Right lobe of liver (tissue), 6 donors: ENCODE measurements at places on chromosomes 1 and 21. TPM values are rescaled to one million over a fixed set of nuclear protein-coding genes. Genes with fewer than 3 reads are reported as not detected.

The NDC1 gene
- 4.3 TPM for total RNA-seq

The LYSMD1 gene
- 4.5 TPM for total RNA-seq

The CHIT1 gene
- total RNA-seq, result not detected

The LCE1F gene
- not detected for total RNA-seq

The OLIG2 gene
- not detected for total RNA-seq

The PCNX2 gene
- 0.93 TPM for total RNA-seq

The LORICRIN gene
- total RNA-seq, result not detected

DNA sequence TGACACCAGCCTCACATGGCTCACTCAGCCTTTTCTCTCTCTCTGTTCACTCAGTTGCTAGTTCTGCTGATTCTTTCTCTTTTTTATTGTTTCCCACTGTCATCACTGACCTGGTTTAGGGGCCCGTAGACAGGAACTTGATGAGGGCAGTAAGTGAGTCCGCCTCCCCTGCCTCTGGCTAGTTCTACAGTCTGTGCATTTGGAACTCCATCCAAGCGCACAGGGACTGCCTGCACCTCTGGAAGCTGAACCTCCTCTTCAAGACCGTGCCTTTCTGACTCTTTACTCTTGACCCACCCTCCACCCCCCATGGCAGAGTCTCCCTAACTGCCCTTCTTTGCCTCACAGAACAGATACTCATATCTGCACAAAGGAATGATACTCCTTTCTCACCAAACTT is 4.2 kb downstream of the TENT5C start:
- peak; percentile 28 for DNase-seq
- H3K36me3 ChIP-seq, result no peaks in the 10 kb centered on the region
- no peak overlapping the region for H3K27ac ChIP-seq
- H3K4me3 ChIP-seq, result no peak overlapping the region

DNA sequence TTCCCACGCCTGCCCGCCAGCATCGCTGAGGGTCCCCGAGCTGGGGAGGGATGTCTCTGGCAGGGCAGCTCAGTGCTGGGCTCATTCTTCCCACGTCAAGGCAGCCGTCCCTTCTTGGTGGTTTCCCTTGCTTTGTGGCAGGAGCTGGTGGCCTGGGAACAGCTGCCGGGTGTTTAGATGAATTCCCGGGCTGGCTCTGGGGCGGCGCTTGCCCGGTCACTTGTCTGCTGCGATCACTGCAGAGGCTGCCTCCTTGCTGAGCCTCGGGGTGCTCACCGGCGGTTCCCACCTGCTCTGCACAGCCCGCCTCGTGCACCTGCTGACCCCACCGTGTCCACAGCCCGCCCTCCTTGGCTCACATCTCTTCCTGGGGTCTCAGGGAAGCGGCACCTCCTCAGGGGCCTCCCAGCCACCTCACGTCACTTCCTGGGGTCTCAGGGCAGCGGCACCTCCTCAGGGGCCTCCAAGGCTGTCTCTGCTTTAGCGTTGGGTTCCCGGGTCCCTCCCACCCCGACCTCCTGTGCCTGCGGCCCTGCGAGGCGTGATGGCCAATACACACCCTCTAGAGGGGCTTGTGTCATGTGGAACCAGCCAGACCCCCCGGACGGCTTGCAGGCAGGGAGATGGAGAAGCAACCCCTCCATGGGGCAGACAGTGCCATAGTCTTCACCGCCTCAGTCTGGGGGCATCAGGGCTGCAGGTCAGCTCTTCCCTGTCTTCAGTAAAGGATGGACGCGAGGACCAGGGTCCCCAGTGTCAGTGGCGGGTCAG is 13.5 kb downstream of the COL18A1 start:
- no peaks in the 10 kb centered on the region for H3K4me1 ChIP-seq
- peak; percentile 46 for DNase-seq
- no peaks in the 10 kb centered on the region for H3K27me3 ChIP-seq
- H3K27ac ChIP-seq, result no peak overlapping the region
- H3K36me3 ChIP-seq, result no peaks in the 10 kb centered on the region

DNA sequence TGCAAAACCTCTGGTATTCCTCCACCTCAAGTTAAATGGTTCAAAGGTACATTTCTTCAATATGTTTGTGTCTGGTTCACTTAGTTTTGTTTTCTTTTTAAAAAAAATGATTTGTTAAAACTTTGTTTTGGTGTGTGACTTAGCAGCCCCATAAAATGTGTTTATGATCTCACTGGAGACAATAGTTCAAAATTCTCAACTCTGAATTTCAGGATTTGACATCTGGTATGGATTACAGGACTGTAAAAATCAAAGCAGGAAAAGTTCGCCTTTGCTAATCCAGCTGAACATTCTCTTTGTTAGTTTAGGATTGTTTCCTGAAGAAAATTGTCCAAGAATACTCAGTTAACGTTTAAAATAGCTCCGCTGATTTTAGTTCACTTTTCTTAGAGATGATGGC is 231.7 kb downstream of the HMCN1 start:
- H3K4me1 ChIP-seq, result no peaks in the 10 kb centered on the region
- no peak overlapping the region for H3K27ac ChIP-seq
- H3K36me3 ChIP-seq, result no peaks in the 10 kb centered on the region
- no peak overlapping the region for H3K4me3 ChIP-seq
- no peaks in the 10 kb centered on the region for H3K27me3 ChIP-seq

DNA sequence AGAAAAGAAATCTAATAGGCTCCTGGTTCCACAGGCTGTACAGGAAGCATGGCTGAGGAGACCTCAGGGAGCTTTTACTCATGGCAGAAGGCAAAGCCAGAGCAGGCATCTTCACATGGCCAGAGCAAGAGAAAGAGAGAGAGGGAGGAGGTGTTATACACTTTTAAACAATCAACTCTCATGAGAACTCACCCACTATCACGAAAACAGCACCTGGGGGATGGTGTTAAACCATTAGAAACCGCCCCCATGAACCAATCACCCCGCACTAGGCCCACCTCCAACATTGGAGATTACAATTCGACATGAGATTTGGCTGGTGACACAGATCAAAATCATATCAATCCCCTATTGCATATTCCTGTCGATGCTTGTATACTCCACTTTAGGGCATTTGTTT is 93.5 kb downstream of the MRPL39 start:
- no peak overlapping the region for H3K27ac ChIP-seq
- no peaks in the 10 kb centered on the region for H3K27me3 ChIP-seq
- no peak for DNase-seq

DNA sequence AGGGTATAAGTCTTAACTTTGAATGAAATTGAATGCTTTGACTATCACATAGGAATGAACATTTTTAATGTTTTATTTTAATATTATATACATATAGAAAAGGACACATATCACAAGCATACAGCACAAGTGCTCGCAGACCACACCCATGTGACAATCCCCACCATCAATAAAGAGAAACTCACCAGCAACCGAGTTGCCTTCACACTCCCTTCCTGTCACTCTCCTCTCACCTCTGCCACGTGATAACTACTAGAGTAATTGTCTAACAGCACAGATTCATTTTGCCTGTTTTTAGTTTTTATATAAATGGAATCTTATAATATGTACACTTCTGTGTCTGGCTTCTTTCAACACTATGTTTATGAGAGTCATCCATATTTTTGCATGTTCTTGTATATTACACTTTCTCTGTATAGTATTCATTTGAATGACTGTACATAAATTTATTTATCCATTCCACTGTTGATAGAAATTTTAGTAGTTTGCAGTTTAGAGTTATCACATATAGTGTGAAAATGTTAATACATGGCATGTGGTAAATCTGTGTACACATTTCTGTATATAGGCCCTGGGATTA is 304.9 kb upstream of the DUSP10 start:
- H3K27me3 ChIP-seq, result no peaks in the 10 kb centered on the region
- H3K4me3 ChIP-seq, result no peak overlapping the region
- DNase-seq, result no peak
- no peaks in the 10 kb centered on the region for H3K36me3 ChIP-seq
- no peaks in the 10 kb centered on the region for H3K4me1 ChIP-seq
- H3K27ac ChIP-seq, result no peak overlapping the region

GRCh38 chr1:111487133-111487532 is 13.3 kb downstream of the C1orf162 start:
- no peaks in the 10 kb centered on the region for H3K27me3 ChIP-seq
- H3K36me3 ChIP-seq, result no peaks in the 10 kb centered on the region
- no peak overlapping the region for H3K27ac ChIP-seq
- H3K4me3 ChIP-seq, result no peak overlapping the region
- no peaks in the 10 kb centered on the region for H3K4me1 ChIP-seq
- no peak for DNase-seq

DNA sequence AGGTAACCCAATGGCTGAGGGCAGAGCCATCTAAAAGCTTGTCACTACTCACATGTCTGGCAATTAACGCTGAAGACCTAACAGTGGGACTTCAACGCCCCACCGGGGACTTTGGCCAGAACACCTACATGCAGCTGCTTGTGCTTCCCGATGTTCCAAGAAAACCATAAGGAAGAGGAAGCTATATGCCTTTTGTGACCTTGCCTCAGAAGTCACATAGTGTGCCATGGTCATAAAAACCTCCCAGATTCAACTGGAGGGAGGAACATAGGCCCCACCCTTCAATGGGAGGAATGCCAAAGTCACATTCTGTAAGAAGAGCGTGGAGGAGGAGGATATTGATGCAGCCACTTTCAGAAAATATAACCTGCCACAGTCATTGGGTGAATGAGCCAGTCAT is 147.8 kb upstream of the MAGI3 start:
- H3K4me1 ChIP-seq, result no peaks in the 10 kb centered on the region
- H3K36me3 ChIP-seq, result no peaks in the 10 kb centered on the region
- DNase-seq, result no peak
- no peak overlapping the region for H3K4me3 ChIP-seq
- H3K27ac ChIP-seq, result no peak overlapping the region

DNA sequence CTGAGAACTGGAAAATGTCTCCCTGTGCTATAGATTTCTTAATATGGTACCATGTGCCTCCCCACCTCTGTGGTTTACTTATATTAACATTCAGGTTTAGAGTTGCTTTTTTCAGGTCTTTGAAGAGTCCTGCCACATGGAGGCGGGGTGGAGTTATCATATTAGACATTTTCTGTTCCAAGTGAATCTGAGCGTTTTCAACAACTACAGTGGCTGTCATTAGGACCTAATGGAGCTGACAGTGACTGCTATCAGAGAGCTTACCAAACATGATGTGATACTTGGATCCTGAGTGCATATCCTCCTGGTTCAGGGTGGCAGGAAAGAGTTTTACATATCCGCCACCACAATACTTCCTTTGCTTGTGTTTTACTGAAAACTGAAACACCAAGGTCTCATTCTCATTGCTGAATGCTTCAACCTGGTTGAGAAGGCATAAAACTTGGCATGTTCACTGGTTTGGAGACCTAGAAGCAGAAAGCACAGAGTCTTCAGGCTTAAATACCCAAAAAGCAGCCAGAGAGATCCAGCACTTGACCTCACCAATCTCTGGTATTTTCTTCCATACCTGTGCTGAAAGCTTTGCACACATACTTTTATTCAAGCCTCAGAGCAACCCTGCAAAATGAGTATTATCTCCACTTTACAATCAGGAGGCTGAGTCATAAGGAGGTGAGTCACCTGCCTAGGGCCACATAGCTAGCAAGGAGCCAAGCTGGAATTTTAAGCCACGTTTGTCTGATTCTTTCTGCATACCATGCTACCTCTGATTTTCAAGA is 47.4 kb upstream of the OSBPL9 start:
- H3K4me3 ChIP-seq, result no peak overlapping the region
- no peak overlapping the region for H3K27ac ChIP-seq
- no peaks in the 10 kb centered on the region for H3K36me3 ChIP-seq
- DNase-seq, result no peak
- H3K27me3 ChIP-seq, result no peaks in the 10 kb centered on the region
- H3K4me1 ChIP-seq, result no peaks in the 10 kb centered on the region

- H3K4me3 ChIP-seq, result no peak overlapping the region
- no peaks in the 10 kb centered on the region for H3K4me1 ChIP-seq
- H3K27me3 ChIP-seq, result no peaks in the 10 kb centered on the region
- H3K36me3 ChIP-seq, result no peaks in the 10 kb centered on the region
- H3K27ac ChIP-seq, result peak overlapping the region; percentile 59
- no peak for DNase-seq
These were observed 28.0 kb downstream of the MACO1 start for GRCh38 chr1:25458541-25459298.

DNA sequence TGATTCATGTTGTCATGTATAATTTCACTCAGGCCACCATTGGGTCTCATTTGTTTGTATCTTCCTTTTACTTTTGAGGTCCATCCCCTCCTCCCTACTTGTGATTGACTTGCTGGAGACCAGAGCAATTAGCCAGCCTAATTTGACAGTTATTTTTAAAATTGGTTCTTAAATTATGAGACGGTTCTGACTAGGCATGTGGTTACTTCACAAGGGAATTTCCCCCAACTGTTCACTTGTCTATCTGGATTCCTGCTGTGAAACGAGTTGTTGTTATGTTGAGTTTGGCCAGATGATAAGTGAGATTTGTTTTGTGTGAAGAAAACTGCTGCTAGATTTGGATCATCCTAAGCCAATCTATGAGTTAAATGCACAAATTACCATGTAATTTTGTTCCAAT is 359.1 kb downstream of the BARHL2 start:
- no peak for DNase-seq
- no peaks in the 10 kb centered on the region for H3K36me3 ChIP-seq
- no peaks in the 10 kb centered on the region for H3K4me1 ChIP-seq
- H3K4me3 ChIP-seq, result no peak overlapping the region
- no peaks in the 10 kb centered on the region for H3K27me3 ChIP-seq

- H3K36me3 ChIP-seq, result no peaks in the 10 kb centered on the region
- DNase-seq, result no peak
- H3K4me1 ChIP-seq, result no peaks in the 10 kb centered on the region
These were observed 5.5 kb upstream of the ILDR2 start for GRCh38 chr1:166980818-166981217.

- no peaks in the 10 kb centered on the region for H3K27me3 ChIP-seq
- no peaks in the 10 kb centered on the region for H3K4me1 ChIP-seq
- H3K4me3 ChIP-seq, result no peak overlapping the region
- DNase-seq, result no peak
- H3K36me3 ChIP-seq, result no peaks in the 10 kb centered on the region
These were observed 66.2 kb downstream of the RGL1 start for GRCh38 chr1:183871142-183871541.

GRCh38 chr1:59814901-59815825 is at the start of gene HOOK1:
Gene HOOK1, plus strand, starts transcription at chr1:59814949. Its CDS starts 169 bp downstream, at chr1:59815118.
- H3K4me1 ChIP-seq, result no peaks in the 10 kb centered on the region
- H3K27me3 ChIP-seq, result no peaks in the 10 kb centered on the region
- H3K27ac ChIP-seq, result peak within 1 kb of the TSS; percentile 88
- H3K4me3 ChIP-seq, result peak within 1 kb of the TSS; percentile 73

GRCh38 chr21:16322454-16322853 is 592.7 kb downstream of the USP25 start:
- no peaks in the 10 kb centered on the region for H3K36me3 ChIP-seq
- peaks cover 7% of the 10 kb centered on the region for H3K4me1 ChIP-seq
- no peak overlapping the region for H3K27ac ChIP-seq

- no peaks in the 10 kb centered on the region for H3K4me1 ChIP-seq
- no peak for DNase-seq
- no peaks in the 10 kb centered on the region for H3K36me3 ChIP-seq
- H3K27me3 ChIP-seq, result no peaks in the 10 kb centered on the region
- H3K27ac ChIP-seq, result no peak overlapping the region
These were observed 54.2 kb downstream of the SLC37A1 start for GRCh38 chr21:42567861-42568260.

DNA sequence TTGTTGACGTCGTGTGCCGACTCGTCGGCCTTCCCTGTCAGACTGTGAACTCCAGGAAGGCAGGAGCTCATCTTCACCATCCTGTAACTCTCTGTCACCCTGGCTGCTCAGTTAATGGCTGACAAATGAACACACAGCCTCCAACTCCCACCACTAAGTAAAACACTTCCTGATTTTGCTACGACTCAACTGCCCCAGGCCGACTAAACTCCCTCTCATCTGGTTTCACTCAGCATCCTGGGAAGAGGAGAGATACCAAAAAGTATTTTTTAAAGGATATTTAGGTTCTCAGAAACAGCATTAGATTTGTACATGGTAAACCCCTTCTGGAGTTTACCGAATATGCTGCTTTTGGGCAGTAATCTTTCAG is 18.2 kb upstream of the LHX4 start:
- H3K4me3 ChIP-seq, result no peak overlapping the region
- no peaks in the 10 kb centered on the region for H3K4me1 ChIP-seq
